ENCODE measurements at places on chromosomes 11 and 22. TPM values are rescaled to one million over a fixed set of nuclear protein-coding genes. Genes with fewer than 3 reads are reported as not detected.

GRCh38 chr11:34632105-34632791 lies 11.4 kb downstream of the EHF start:
- no peak for DNase-seq

DNA sequence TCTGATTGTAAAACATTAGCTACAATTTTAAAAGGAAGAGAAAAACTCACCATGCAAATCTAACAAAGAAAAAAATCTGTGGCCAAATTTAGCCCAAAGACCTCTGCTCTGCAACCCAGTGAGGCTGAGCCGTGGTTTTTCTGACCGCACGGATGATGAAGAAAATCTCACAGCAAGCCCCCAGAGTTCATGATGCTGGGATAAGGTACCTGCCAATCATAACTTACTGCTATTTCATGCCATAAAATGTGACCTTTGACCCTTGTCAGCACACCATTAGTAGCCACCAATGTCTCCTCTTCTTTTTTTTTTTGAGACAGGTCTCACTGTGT lies 11.1 kb downstream of the CERK start:
- no peak for DNase-seq

TSSK2 gene
- 0.67 TPM for polyA plus RNA-seq

DNA sequence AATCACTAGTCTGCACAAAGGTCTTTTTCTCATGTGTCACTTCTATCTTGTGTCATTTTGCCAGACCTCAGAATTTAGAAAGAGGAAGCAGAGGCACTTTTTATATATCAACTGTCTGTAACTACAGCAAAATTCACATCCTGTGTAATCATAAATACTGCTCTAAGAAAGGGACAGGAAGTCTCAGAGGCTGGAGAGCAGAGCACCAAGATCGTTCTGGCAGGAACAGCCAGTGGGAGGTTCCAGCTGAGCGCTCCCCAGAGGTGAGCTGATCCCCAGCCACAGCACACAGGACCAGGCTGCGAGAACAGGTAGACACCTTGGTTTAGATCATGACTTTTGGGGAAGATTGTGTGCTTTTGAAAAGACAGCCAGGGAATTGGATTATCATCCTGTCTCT lies at the start of gene MS4A7:
Gene MS4A7 (plus strand): TSS at position 179 of the 400 bp plus-strand sequence. CDS start 4,610 bp downstream, outside the sequence.
- no peak for DNase-seq

- DNase-seq, result no peak
Observed at GRCh38 chr11:80118073-80118472, 677.2 kb upstream of the TENM4 start.

GRCh38 chr11:125452125-125452470 lies 44.0 kb downstream of the FEZ1 start:
- DNase-seq, result no peak

DNA sequence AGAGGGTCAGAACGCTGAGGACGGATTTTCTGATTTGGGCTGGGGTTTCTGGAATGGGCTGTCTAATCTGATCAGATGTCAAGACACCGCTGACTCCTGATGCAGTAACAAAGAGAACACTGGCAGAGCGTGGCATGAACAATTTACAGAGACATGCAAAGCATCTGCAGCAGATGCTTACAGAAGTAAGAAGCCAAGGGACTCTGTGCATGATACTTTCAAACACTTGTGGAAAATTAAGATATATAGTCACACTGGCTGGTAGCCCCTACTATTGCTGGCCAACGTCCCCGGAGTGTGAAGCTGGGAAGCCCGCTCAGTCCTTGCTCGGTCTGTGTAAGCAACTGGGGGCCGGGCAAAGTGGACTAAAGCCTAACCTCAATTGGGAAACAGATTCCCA lies 903.7 kb downstream of the BRD1 start:
- no peak for DNase-seq

DNA sequence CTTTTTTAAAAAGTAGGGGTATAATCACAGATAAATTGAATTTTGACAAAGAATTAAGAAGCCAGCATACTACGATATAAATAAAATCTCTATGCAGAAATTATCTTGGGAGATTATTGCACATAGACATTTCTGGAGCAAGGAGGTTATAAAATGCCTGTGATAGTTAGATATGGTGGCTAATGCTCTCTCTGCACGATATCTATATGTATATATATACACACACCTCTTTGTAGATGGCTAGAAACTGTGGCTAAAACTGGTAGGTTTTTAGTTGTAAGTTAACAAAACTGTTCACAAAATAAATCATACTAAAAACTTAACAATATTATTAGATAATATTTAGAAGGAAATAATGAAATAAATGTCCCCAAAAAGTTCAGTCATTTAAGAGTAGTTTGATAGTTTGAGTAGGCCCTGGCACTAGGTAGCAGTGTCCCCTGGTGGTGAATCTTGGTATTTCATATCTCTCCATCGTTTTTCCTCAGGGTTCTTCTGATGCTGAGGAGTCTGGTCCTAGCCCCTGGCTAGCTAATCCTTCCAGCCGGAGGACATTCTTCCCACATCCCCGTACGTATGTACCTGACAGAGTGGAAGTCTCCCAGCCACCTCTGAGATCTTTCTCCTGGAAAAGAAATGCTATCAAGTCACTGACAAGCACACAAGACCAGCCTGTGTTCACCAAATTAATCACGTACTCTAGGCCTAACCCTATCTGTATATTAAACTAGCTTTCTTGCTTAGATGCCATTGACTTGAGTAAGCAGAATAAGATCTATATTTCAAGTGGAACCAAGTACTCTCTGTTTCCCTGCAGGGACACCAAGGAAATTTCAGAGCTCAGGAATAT lies 32.2 kb downstream of the ART5 start:
- no peak for DNase-seq

Data from left lung (tissue), 14 donors.